Neural progenitor cell (in vitro differentiated cells): ENCODE measurements at places on chromosomes 1 and 21.
A peak's percentile ranks its signal among the peaks of the same experiment; 100 is the strongest.

GRCh38 chr1:248871837-248872401, 13.0 kb upstream of the ZNF692 start:
- no peak for DNase-seq

GRCh38 chr1:54274448-54274847, 74.5 kb downstream of the MRPL37 start:
- peak; percentile 31 for DNase-seq

DNA sequence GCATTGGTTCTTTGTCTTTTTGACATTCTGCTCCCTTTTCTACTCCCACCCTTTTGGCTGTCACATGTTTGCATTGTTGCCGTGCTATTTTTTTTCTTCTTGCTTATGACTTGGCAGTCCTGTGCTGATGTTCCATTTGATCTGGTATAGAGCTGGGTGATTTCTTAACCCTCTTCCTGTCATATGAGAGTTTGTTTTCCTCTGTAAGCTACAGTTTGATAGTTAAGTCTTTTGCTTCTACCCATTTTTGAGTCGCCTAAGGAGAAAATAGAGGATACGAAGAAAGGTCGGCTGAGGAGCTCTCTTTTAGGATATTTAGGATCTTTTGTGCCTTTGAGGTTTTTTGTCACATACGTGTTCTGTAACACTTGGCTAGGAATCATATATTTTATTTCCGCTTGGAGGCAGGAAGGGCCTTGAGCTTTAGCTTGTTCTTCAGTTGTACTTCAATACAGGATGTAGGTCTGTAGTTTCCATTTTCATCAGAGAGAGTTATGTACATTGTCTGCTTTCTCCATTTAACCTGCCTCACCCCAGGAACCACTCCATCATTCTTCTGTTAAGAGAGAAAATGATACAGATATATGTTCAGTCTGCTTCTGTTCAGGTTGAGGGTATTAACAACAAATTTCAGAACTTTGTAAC, 150.7 kb downstream of the BACH1 start:
- no peak for DNase-seq

DNA sequence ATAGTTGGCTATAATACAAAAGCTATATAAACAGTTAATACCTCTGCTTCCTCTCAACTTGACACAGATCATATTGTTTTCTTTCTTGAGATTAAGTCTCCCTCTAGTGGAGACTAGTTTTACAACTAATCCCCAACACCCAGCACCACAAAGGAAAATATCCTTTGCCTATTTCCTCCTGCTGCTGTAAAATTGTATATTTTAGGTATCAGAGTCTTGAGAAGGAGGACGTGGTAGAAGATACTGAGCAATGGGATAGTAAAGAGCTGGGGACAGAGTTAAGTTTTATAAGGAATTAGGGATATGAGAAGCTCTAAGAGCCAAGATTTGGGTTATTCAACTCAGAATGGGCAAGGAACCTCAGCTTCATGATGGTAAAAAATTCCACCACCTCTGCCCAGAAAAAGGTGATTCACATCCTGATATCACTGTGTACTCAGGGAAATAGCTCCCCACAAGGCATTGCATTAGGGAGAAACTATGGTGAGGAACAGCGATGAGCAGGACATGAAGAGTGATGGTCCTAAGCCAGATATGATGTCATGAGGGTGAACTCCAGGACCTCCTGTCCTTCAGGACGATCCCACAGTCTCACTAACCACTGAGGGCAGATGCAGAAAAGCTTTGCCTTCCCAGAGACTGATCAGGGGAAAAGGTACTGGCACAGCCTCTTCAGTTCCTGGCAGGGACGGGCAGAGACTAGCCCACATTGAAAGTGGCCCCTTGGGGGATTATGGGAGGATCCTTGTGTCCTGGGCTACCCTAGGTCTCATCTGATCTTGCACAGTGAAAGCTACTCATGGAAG, 14.7 kb upstream of the CFAP126 start:
- peak; percentile 59 for DNase-seq

DNA sequence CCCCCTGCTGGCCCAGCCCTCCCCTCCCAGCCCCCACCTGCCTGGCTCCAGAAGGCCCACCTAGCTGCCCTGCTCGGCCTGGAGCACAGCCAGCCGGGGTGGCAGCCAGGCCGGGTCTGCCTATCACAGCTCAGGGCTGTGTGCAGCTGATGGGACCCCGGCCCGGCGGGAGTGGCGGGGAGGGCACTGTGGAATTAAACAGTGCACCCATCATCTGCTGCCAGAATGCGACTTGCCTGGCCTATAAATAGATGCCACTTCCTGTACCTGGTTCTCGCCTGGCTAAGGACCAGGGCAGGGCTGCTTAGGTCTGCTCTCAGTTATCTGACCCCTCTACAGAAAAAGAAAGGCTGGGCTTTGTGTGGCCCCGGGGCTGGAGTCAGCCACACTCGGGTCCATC, 98.2 kb upstream of the VAMP3 start:
- no peak for DNase-seq

DNA sequence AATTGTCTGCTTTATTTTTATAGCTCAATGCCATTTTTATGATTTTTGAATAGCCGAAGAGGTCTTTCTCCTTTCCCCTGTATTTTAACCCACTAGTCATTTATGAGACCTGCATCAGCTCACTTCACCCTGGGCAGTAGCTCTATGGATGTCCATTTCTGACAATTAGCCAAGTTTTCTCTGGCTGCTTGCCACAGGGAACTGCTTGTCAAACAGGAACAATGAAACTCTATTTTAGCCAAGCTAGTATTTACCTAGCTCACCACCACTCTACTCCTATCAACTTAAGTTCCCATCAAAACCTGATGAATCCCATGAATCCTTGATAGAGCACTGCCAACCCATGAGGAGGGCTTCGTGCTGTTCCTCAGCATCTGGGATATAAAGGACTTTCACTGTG, 406.7 kb downstream of the RWDD3 start:
- no peak for DNase-seq
